Bronchial epithelial cell (primary cell): ENCODE measurements at places on chromosomes 16 and 17. TPM values are rescaled to one million over a fixed set of nuclear protein-coding genes. Genes with fewer than 3 reads are reported as not detected.

DNA sequence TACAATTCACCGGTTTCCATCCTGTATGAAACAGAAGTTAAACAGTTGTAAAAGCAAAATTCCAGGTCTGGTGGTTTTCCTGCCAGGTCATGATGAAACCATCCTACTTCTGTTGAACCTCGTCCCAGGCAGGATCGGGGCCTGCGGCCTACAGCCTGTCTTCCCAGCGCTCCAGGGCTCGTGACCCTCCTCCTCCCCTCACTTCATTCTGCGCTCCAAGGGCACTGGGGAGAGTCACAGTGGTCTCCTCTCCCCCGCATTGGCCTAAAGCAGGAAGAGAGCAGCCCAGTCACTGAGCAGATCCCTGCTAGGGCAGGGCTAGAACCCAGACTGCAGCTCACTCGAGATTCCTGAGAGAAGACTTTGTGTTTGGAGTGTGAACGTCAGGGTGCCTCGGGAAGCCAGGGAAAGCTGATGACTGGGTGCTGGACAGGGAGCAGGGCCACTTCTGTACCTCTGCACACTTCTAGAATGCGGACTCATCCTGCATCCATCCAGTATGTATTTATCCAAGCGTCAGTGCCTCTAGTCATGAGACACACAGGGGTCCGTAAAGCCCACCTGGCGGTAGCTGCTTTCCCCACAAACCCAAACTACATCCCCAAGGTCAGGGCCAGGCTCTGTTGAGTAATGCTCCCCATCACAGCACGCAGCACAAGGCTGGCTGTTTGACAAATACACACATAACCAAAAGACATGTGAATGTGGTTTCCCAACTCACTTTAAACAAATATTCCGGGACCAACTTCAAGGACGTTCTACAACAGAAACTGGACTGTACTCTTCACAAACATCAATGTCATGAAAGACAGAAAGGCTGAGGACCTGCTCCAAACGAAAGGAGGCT is 1.7 kb upstream of the ITGAE start:
- DNase-seq: peak; percentile 44

GRCh38 chr17:51397361-51398127 is 137.2 kb downstream of the UTP18 start:
- DNase-seq: peak; percentile 80

- DNase-seq: no peak
Measured at GRCh38 chr16:50580180-50580798, 32.1 kb downstream of the NKD1 start.

DNA sequence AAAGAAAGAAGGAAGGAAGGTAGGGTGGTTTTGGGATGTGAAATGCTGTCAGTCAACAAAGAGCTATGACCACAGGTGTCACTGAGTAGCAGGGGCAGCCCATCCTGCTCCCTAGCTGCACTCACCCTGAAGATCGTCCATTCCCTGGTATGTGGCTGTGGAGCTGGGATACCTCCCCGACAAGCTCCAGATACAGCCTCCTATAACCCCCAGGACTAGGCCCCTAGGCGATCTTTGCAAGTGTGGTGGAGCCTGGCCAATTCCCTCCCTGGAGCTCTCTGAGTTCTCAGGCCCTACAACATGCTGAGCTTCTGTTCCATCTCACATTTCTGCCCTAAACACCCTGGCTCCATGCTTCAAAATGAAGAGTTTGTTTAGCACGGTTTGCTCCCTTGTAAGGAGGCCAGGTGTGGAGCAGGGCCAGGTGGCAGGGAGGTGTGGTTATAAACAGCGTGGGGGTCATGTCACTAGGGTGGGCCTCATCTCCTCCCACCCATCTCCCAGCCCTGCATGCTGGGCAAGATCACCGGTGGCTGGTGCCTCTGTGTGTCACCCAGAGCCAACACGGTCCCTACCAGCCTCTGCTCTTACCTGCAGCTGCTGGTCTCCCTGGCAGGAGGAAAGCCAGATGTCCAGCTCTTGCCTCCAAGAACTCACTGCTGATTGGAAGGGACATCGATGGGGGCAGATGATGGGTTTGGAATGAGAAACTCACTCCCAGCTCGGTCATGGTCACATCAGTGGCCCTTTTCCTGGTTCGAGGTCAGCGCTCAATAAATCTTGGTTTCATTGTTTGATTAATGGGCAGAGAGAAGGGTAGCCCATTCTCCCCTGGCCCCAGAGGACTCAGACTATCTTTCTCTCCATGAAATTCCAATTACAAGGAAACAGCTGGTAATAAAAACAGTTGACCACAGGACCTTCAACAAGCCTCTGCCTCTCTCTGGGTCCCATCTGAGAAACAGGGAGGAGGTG is 511.0 kb upstream of the CDH5 start:
- no peak for DNase-seq

GRCh38 chr16:27237219-27238015 is 31.2 kb downstream of the NSMCE1 start:
- DNase-seq: no peak

- peak; percentile 21 for DNase-seq
Measured at GRCh38 chr17:68200689-68201417, 47.0 kb upstream of the AMZ2 start.

DNA sequence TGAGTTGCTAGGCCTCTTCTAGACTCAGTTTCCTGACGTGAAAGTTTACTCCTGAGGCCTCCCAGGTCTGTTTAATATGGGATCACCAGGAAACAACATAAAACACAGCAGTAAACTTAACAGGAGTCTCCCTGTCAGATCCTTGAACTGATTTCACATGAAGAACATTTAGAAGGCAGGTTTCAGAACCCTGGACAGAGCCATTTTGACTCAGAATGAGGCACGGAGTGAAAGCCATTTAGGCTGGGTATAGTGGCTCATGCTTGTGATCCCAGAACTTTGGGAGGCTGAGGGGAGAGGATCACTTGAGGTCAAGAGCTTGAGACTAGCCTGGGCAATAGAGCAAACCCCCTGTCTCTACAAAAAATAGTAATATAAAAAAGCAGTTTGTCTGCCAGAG is 289.1 kb downstream of the CA10 start:
- DNase-seq: peak; percentile 30

- no peak for DNase-seq
Measured at GRCh38 chr17:80021600-80021999, 14.1 kb downstream of the TBC1D16 start.

- peak; percentile 54 for DNase-seq
Measured at GRCh38 chr16:2532494-2533141, 1.4 kb upstream of the CEMP1 start.

DNA sequence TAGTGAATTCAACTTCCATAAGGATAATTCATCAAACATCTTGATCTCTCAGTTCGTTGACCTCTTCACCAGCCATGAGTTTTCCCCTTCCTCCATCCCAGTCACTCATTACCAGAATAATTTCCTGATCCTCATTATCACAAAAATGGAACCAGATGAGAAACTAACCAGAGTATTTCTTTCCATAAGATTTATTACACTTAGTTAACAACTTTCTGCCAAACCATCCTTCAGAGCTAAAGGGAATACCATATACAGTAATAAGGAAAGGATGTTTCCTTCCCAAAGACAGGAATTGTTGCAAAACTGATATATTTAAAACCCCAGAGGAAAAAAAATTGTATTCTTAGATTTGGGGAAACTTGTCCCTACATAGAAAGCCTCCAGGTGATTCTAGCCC is 8.6 kb downstream of the KRTAP29-1 start:
- DNase-seq: no peak

DNA sequence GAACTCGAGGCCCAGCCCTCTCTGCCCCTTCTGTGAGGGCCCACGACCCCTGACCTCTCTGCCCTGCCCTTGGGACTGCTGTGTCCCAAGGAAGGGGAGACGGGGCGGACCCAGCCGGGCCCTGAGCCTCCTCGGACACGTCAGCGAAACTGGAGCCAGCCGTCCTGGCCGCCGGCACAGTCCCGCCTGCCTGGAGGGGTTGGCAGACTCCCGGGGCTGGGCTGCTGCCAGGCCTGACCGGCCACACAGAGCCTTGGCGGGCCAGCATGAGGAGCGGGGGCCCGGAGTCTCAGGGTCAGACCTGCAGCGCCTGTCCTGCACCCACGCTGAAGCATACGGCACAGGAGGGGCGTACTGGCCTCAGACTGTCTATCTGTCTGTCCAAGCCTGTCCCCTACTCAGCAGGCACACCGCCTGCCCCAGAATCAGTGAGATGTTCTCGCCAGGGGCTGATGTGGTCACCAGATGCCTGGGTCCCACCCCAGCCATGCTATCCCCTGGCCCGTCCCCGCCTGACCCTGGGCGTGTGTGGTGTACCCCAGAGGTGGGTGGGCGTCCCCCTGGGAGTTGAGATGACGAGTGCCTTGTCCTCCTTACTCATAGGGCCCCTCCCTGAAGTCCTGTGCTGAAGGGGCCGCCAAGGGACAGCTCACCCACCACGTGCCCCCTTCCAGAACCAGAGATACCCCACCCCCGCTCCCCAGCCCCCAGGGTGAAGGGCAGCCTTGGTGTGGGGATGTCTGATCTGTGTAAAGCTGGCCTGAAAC is 4.7 kb downstream of the VASN start:
- DNase-seq: no peak

- DNase-seq: peak; percentile 24
Measured at GRCh38 chr16:19555938-19556771, 652 bp downstream of the VPS35L start.

GRCh38 chr16:62240722-62241121 is 204.5 kb upstream of the CDH8 start:
- DNase-seq: peak; percentile 89

- DNase-seq: no peak
Measured at GRCh38 chr16:74991593-74992403, 6.9 kb upstream of the WDR59 start.

DNA sequence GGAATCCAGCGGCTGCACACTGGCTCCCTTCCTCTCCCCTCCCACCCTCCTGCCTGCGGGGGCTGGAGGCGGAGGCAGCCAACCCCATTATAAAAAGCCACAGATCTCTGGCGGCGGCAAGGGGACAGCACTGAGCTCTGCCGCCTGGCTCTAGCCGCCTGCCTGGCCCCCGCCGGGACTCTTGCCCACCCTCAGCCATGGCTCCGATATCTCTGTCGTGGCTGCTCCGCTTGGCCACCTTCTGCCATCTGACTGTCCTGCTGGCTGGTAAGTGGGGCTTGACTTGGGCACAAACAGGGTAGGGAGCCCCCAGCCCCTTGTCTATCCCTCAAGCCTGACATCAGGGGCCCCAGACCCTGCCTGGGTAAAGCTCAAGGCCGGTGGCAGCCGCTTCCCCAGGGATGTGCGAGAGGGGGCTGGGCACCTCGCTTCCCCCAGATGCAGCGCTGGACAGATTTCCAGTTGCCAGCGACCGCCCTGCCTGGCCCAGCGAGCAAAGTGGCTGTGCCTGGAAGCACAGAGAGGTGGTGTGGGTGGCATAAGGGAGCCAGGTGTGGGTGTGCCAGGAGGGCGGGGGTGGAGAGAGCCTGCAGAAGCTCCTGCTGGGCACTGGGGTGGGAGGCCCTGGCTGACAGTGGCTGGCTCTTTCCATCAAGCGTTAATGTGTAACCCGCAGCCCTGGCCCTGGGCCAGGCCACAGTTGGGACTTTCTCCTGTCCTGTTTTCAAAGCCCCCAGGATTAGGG is at the start of gene CX3CL1:
Gene CX3CL1, plus strand, starts transcription at position 119 of the 745 bp plus-strand sequence. Its CDS starts 79 bp downstream, at position 198.
- peak; percentile 29 for DNase-seq

- DNase-seq: no peak
Measured at GRCh38 chr17:7119314-7119713, 4.7 kb upstream of the ASGR2 start.

DNA sequence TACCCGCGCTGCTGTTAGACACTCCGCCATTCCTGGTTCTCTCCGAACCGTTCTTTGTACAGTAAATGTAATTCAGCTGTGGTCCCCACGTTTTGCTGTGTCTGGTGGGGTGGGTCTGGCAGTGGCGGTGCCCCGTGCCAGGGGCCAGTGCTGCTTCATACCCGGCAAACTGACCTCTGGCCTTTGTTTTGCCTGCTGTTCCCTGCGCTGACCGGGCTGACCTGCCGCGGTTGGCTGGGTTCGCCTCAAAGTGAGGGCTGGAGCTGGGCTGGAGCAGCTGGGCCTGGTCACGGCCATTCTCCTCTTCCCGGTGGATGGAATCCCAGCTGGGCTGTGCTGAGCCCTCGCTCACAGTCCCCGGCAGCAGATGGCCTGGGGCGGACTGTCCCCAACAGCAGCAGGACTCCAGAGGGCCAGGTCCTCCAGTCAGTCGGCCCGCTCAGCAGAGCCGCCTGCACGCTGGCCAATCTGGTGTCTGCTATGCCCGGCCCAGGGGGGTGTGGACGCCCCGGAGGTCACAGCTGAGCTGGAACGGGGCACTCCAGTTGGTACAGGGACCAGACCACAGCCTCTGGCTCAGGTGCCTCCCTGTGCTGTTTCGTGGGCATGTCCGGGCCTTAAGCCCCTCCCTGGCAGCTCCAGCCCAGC is 1.5 kb upstream of the WFIKKN1 start:
- DNase-seq: no peak

DNA sequence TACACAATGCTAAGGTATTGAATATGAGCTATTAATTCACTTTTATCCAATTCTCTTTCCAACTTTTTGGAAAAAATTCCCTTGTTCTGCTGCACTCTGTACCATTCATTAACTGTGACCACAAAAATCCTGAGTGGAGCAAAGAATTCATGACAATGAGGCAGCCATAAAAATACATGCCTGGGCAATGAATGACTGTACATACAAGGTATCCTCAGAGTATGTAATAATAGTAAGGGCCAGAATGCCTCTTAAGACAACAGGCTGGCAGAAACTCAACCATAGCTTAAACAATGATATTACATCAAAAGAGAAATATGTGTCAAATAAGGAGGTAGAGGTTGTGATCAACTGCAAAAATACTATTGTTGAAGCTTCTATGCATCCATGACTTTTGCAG is 74.7 kb upstream of the CA10 start:
- DNase-seq: peak; percentile 75

GRCh38 chr16:8957063-8957397 is 6.7 kb downstream of the USP7 start:
- DNase-seq: no peak

- peak; percentile 23 for DNase-seq
Measured at GRCh38 chr16:80804526-80805383, at the start of gene CDYL2. CDYL2 (minus strand) TSS chr16:80804598; CDS start chr16:80804173, 425 bp downstream.

DNA sequence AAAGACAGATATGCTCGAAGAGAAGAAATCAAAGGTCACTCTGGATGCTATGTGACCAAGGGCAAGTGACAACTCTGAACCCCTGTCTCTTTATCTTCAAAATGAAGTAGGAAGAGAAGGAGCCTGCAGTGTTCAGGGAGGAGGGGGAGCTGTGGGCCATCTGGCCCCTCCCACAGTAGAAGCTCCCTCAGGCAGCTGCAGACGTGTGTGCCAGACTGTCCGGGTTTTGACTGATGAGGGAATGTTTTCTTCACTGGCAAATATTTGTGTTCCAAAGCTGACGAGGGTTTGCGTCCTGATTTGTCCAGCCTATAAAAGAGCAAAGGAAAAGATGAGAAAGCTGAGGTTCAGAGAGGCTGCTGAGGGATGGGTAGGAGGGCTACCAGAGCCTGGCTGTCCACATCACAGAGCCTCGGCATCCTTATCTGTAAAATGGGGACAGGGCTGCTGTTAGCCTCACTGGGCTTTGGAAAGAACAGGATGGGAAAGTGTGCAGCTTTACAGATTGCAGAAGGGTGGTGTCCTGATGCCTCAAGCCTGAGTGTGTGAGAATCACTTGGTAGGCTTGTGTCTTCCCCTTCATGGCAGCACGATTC is 1.8 kb upstream of the GINS2 start:
- no peak for DNase-seq

Gene SNAI3
- total RNA-seq: 0.26 TPM in 1 of 2 replicates, not detected in the other

Gene ZNF646
- 6.3 and 10.0 TPM in 2 replicates for total RNA-seq

Gene KRTAP2-3
- total RNA-seq: not detected in 2 replicates

Gene GJD3
- total RNA-seq: 0.13 and 0.53 TPM in 2 replicates

Gene PPL
- 184 and 378 TPM in 2 replicates for total RNA-seq

Gene TEKT5
- total RNA-seq: 0.26 and 0.53 TPM in 2 replicates

Gene DRC3
- total RNA-seq: under 0.01 and 0.13 TPM in 2 replicates

Gene FSCN2
- 1.2 and 1.3 TPM in 2 replicates for total RNA-seq
